ENCODE measurements at places on chromosomes 2 and 18. TPM values are rescaled to one million over a fixed set of nuclear protein-coding genes. Genes with fewer than 3 reads are reported as not detected.

The SPRED2 gene
- 42.3 TPM for total RNA-seq

The TUBA4B gene
- total RNA-seq, result 0.98 TPM

The IL36B gene
- not detected for total RNA-seq

The DCDC2C gene
- total RNA-seq, result not detected

DNA sequence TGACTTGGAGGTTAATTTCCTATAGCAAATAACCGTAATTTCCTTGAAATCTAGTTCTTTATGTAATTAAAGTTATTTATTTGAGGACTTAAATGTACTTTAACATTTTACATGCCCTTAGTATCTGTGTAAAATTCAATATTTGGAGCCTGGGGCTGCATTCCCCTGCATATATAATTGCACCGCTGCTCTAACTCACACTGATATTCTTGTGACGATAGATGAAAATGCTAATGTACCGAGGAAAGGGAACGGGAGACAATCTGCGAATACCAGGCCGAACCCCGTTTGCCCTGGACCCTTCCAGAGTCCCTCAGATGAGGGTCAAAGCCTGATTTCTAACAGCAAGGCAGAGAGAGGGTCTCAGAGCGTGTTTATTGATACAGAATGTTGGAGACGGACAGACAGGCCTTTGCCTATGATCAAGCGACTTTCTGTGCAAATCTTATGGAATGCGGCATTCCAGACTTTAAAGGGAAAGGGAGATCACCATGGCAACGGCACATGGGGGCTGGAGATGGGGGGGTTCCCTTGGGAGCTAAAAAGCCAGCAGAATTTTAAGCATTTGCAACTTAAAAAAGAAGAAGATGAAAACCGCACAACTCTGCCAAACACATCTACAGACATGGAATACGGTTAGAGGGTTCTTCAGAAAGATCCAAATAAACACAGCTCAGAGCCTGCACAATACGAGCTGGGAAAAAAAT is 57.6 kb upstream of the TWIST2 start:
- DNase-seq, result peak; percentile 46

DNA sequence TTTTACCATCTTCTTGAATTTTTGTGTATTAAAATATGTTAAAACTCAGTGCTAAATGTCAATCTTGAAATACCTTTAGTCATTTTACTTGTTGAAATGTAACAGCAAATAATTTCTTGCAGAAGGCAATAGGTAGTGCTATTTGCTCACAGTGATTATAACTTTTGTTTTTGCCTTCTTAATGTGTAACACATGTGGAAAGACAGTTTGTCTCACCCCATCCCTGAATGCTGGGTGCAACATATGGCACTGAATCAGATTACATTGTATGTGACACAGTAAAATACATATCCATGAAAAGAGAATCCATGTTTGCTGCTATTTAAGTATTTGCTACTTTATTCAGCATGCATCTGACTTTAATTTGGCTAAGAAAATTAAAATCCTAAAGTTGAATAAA is 35.3 kb downstream of the FRZB start:
- DNase-seq, result no peak

DNA sequence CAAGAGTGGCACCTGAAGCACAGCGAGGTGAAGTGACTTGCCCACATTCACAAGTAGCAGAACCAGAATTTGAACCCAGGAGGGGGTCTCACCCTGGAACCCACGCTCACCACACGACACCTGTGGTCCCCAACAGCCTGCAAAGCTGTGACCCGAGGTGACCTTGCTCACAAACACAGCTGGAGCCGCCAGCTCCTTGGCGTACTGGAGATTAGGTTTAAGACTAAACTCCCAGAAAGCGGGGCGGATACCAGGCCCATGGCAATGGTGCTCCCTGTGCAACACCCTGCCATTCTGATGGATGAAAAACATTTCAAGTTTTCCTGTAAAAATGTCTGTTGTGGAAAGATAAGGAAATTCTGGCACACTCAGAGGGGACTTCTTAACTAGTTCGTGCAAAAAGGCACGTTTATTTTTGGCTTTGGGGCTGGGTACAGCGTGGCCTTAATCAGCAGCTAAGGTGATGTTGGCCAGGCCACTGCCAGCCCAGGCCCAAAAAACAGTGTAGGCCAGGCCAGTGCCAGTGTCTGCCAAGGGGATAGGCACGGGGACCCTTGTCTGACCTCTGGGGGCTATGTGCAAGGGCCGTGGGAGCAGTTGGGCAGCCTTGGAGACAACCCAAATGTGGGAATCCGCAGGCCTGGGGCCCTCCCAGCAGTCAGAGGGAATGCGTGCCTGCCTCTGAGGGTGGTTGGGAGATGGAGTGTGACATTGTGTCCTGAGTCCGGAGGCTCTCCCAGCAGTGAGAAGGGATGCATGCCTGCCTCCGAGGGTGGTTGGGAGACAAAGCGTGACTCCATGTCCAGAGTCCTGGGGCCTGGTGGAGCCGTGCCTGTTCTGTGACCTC is 185.0 kb upstream of the HS6ST1 start:
- no peak for DNase-seq

DNA sequence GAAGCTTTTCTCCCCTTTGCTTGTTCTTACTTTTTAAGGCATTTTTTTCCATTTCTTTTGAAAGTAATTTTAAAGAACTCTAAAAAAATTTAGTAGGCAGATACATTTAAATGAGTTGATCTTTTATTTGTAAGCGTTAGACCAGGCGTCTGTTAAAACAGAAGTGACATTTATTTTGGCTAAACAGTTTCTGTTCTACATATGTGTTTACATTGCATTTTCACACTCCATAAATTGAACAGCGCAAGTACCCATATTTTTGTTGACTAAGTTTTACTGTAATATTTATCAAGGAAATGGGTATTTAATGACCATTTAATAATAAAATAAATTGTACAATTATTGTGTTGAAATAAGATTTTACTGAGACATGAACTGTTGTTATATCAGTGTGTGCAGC is 21.9 kb downstream of the PPM1B start:
- DNase-seq, result no peak

DNA sequence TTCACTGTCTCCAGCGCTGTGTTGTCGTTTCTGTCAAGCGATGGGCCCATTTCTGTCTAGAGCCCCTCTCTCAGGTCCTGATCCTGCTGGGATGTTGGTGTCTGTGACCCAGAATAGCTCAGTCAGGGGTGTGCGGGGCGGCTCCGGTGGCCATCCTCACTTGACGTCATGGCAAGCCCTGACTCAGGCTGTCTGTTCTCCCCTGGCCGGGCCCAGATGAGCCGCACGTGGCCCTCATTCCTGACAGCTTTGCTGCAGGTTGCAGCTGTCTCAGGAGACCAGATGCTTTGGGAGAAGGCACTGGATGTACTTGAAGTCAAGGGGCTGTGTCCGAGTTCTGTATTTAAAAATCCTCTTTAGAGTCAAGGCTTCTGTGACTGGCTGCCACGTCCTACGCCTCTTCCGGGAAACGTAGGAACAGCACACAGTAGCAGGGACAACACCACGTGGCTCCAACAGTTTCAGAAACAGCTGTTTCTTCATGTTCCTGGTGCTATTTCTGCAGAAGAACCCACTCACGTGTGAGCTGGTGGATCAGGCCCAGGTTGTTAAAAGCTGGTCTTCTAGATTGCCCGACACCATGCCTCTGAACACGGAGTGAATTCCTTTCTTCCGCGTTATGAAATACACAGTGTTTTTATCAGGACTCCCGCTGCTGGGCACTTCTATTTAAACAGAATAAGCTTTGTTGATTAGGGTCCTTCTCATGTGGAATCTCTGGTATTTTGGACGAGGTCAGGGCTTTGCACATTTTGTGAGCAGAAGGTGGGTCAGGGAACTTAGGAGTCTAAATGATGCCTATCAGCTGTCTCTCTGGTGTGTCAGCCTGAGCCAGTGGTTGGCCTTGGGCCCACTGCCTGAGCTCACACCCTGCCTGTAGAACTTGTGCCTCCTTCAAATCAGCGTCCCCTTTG is 28.3 kb upstream of the NTSR2 start:
- peak; percentile 73 for DNase-seq

GRCh38 chr2:231884438-231885140 is 41.6 kb downstream of the NPPC start:
- DNase-seq, result no peak

GRCh38 chr2:205198140-205198525 is 484.2 kb upstream of the NRP2 start:
- no peak for DNase-seq

DNA sequence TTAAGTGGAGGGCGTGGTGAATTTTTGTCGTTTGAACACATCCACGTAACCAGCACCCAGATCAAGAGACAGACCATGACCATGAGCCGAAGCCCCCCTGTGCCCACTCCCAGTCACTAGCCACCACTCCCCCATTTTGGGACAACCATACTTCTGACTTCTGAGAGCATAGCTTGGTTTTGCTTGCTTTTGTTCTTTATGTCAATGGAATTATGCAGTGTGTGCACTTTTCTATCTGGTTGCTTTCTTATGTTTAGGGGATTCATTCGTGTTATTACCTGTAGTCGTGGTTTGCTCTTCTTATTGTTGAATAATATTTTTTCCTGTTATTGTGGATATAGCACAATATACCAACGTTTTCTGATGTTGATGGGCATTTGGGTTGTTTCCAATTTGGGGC is 141.7 kb downstream of the GLI2 start:
- no peak for DNase-seq
